G401 (cell line): ENCODE measurements at places on chromosomes 6 and 20.

- DNase-seq = peak; percentile 91
These were observed 6.6 kb upstream of the ZNF184 start for GRCh38 chr6:27479319-27480182.

DNA sequence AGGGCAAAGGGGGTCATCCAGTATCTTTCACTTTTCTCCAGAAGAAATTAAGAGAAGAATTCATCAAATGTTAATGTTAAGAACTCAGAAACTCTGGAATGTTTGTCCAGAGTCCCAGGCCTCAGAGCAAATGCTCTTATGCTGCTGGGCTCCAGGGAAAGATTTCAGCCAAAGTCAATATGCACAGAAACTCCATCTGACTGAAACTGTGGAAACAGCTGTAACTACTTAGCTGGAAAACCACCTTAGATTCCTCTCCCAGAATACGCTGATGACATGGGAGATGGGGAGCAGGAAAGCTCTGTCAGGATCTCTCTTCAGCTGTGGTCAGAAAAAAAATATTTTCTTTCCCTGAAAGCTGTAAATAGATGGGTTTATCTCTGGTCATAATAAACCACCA lies 559.6 kb downstream of the RFPL4B start:
- no peak for DNase-seq

DNA sequence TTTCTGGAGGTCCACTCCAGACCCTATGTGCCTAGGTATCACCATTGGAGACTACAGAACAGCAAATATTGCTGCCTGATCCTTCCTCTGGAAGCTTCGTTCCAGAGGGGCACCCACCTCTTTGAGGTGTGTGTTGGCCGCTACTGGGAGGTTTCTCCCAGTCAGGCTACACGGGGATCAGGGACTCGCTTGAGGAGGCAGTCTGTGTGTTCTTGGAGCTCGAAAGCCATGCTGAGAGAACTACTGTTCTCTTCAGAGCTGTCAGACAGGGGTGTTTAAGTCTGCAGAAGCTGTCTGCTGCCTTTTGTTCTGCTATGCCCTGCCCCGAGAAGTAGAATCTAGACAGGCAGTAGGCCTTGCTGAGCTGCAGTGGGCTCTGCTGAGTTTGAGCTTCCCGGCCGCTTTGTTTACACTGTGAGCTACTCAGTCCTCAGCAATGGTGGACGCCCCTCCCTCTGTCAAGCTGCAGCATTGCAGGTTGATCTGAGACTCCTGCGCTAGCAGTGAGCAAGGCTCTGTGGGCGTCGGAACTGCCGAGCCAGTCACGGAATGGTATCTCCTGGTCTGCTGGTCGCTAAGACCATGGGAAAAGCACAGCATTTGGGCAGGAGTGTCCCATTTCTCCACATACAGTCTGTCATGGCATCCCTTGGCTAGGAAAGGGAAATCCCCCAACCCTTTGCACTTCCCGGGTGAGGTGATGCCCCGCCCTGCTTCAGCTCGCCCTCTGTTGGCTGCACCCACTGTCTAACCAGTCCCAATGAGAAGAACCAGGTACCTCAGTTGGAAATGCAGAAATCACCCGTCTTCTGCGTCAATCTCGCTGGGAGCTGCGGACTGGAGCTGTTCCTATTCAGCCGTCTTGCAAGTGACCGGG lies 32.5 kb upstream of the ASCC3 start:
- DNase-seq = no peak

- no peak for DNase-seq
These were observed 232.6 kb downstream of the CD83 start for GRCh38 chr6:14350210-14350609.
